ENCODE measurements at places on chromosomes 12 and 14.

GRCh38 chr14:51576117-51576430 lies 75.6 kb upstream of the FRMD6 start:
- DNase-seq, result no peak

DNA sequence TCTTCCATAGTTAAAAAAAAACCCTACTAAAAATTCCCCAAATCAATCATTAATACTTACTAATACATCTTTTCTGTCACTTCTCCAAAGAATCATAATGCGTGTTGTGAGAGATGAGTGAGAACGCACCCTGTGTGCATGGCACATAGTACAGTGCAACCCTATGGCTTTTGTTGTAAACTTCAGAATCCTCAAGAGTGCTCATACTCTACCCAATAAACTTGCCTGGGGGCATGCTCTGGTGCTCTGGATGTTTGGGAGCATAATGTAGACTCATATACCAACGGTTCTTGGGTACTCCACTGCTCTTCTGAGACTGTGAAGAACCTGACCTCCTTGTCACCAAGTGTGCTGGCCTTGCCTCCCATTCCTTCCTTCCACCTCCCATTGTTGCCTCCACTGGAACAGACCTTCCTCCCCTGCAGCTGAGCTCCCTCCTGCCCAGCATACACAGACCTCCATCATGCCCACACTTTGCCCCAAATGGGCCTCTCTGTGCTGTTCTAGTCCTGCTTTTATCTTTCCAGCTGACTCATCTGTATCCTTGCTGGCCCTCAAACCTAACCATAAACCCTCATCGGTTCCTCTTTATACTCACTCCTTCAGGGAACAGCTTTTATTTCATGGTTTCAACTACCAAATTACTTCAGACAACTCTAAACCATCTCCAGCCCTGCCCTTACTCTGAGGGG lies 8.9 kb downstream of the DCP1B start:
- DNase-seq, result no peak

DNA sequence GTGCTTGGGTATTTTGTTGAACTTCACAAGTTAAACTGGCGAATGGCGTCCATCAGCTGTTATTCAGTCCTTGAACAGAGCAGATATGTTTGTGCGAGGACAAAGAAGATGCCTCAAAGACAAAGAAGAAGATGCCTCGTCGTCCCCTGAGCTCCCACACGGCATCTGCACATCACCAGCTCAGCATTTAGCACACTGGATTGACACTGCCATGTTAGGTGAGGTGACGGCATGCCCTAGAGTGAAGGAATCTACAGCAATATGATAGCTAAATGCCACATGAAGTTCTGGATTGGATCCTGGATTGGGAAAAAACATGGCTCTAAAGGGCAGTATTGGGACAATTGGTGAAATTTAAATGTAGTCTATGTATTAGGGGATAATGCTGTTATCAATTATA lies 15.4 kb downstream of the SAMD4A start:
- no peak for DNase-seq

GRCh38 chr14:103332143-103332919 lies 1.7 kb upstream of the EIF5 start:
- DNase-seq, result no peak

DNA sequence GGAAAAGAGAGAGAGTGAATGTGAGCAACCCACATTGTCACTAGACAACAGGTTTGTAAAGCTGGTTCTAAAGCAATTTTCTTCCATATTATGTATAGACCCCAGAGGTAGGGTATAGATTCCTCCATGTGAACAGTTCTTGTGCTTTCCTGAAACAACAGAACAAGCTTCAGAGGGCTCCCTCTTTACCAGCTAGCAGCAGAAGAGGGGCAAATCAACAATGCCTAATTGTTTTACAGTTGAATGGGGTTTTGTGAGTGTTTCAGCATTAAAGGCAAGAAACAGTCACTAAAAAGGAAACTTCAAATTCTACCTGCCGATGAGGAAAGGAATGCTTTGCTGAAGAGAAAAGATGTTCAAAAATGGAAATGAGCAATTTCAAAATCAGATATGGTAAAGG lies 341.2 kb upstream of the KITLG start:
- no peak for DNase-seq

GRCh38 chr12:130126023-130126432 lies 36.2 kb upstream of the FZD10 start:
- DNase-seq, result no peak

DNA sequence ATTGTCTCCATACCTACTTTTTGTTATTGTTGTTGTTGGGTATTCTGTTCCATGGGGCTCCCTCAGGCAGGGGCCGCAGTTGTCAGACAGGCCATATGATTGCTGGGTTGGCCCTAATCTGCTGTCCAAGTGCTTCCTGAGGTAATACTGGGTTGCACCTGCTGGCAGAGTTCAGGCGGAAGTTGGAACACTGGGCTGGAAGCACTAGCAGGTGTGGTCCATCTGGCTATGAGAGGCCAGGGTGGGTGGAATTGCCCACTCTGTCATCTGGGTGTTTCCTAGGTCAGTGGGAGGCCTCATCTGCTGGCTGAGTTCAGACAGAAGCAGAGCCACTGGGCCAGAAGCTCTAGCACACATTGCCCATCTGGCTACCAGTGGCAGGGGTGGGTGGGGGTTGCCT lies 81.3 kb upstream of the NID2 start:
- no peak for DNase-seq

- DNase-seq, result no peak
Measured at GRCh38 chr14:71742485-71742884, 189.7 kb upstream of the RGS6 start.

- DNase-seq, result no peak
Measured at GRCh38 chr12:67002720-67003119, 266.4 kb upstream of the CAND1 start.

- DNase-seq, result no peak
Measured at GRCh38 chr14:54490445-54491175, 1.8 kb upstream of the GMFB start.

- DNase-seq, result no peak
Measured at GRCh38 chr12:23648546-23648945, 300.9 kb downstream of the SOX5 start.

- no peak for DNase-seq
Measured at GRCh38 chr12:26554332-26554731, 278.7 kb downstream of the ITPR2 start.

DNA sequence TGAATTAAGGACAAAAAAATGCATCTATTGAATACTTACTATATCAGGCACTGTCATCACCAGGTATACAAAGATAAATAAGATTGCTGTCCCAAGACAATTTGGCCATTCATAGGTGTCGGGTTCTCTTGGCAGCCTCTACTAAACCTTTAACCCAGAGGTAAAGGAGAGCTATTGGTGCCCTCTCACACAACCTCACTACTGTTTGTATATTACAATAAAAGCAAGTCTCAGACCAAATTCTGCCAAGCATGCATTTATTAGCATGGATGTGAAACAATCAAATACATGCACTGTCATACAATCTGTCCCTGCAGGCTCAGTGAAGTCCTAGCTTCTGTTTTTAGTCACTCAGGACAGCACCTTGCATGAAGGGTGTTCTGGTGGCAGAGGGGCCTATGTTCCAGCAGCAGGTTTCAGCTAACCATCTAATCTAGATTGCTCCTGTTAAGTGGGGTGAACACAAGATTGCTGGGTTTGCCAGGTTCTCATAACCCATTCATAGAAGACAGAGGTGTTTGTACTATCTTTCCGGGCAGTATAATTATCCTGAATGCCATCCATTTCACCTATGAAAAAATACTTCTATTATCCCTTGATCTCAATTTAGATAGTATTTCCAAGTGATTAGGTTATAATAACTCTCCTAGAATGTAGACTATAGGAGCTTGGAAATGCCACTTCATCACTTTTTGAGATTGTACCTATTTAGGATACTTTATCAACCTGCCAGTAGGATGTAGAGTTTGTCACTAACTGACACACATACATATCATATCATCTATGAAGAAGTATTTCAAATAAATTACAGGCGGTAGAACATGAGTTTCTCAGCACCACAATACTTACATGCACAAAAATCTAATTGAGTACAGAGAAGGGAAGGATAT lies 254.0 kb upstream of the KRR1 start:
- DNase-seq, result no peak

DNA sequence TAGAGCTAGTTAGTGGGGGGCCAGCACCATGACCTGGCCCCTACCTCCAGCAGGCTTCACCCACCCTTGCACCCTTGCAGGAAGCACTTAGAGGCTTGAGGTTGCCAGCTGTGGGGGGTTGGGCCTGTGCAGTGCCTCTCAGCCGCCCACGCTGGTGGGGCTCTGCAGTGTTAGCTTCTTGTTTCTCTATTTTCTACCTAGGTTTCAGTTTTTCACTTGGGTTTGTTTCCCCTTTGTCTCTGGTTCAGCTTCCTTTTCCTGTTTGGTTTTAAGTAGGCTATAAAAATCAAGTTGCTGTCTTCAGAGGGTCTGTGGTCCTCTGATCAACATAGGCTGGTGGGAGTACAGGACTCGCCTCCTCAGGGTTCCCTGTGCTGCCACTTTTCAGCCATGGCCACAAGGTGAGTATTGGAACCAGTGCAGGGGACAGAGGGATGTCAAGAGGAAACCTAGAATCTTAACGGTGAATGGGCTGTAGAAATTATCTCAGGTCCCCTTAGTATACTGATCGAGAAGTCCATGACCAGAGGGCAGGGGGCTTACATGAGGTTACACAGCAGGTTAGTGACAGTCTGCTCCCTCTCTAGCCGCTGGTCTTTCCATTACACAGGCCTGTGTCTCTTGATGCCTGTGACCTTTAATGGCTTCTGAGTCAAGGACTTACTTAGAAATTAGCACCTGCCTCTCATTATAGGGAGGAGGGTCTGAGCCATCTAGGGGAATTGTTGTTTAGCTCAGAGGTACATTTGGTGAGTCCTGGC lies at the start of gene EVL:
TSS of gene EVL (plus strand) at position 312 of the 761 bp plus-strand sequence. CDS start at position 391, 79 bp downstream.
- peak; percentile 77 for DNase-seq

DNA sequence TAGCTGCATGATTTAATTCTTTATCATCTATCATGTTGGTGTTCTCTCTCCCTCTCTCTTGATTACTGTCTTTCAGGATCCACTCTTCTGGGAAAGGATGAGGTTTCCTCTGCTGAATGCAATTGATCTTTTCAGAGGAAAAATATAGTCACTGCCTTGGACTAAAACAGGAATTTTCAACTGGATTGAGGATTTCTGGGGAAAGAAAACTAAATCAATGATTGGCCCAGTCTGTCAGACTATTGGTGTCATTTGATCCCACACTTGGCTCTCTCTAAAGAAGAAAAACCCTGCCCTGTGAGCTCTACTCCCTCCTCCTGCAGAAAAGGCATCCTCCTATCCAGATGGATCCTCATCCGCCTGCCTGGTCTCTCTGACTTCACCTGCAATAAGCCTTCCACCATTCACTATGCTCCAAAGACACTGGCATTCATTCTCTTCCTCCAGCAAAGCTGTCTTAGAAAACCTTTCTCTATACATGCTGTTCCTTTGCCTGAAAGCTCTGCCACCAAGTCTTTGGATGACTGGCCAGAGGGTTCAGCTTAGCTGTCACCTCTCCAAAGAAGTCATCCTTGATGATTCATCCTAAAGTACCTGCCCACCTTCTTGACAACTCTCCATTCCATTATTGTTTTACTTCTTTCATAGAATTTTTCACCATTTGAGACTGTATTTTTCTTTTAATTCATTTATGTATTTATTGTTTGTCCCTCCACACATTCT lies 127.7 kb upstream of the CAND1 start:
- DNase-seq, result no peak

- no peak for DNase-seq
Measured at GRCh38 chr12:52497975-52498374, 4.9 kb upstream of the KRT6A start.

DNA sequence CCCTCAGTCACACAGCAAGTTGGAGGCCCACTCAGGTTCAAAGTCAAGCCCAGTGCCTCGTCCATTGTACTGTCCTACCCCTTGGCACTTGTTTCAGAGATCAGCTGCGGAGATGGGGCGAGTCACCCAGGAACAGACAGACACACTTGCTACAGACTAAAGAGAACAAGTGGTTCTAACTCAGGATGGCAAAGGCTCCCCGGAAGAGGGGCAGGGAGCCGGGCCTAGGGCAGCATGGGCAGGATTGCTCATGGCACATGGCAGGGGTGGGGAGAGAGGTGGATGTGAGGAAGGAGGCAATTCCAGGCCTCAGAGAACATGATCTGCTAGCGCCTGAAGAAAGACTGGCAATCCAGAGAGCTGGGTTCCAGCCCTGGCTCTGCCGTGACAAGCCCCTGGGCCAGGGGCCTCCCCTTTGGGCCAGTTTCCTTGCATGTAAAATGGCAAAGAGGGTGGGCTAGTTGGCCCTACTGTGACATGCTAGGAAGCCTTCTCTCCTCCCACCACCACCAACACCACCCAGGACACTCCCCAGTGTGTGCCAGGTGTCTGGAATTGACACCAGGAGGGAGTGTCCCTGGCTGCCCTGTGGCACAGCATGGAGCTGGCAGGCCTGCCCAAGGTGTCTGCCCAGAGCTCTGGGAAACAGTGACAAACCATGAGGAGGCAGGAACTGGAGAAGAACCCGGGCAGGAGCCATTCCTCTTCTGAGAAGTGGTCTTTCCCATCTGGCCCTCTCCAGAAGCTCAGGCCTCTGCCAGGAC lies 24.0 kb upstream of the IRF2BPL start:
- no peak for DNase-seq

GRCh38 chr12:118979763-118980406 lies 1.5 kb upstream of the SRRM4 start:
- DNase-seq, result no peak

DNA sequence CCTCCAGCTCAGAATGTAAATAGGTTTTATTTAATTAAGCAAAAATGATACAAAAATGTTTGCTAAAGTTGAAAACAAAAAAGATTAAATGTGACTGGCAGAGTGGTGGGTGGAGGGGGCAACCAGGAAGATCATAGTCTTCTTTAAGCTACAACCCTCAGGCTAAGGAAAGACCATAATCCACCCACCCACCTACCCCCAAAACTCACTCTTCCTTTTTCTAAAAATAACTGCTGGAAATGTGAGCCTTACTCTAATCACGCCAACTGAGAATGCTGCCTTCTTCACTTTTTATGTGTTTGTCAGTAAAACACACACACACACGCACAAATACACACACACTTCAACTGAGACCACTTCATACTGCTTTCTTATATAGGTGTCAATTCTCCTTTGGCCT lies 230.0 kb upstream of the EGLN3 start:
- DNase-seq, result no peak

- no peak for DNase-seq
Measured at GRCh38 chr14:85041618-85042017, 488.3 kb upstream of the FLRT2 start.

DNA sequence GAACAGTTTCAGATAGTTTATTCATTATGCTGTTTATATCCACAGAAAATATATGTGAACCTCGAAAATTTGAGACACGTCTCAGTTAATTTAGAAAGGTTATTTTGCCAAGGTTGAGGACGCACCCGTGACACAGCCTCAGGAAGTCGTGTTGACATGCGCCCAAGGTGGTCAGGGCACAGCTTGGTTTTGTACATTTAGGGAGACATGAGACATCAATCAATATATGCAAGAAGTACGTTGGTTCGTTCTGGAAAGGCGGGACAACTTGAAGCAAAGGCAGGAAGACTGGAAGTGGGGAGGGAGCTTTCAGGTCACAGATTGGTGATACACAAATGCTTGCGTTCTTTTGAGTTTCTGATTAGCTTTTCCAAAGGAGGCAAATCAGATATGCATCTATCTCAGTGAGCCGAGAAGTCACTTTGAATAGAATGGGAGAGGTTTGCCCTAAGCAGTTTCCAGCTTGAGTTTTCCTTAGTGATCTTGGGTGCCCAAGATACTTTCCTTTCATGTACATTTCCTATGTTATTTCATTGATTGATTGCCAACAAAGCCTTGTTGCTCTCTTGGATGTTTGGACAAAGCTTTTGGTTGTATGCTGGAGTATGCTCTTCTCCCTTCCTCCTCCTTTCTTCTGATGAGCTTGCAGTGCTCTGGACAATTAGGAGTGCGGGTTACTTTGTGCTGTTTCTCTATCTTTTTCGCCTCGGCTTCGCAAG lies 3.2 kb downstream of the SNAPC1 start:
- DNase-seq, result no peak

Data from CD8-positive, alpha-beta T cell (primary cell).